ENCODE measurements at places on chromosomes 5 and 9.
A peak's percentile ranks its signal among the peaks of the same experiment; 100 is the strongest.

- DNase-seq = no peak
These were observed 96.2 kb upstream of the ARAP3 start for GRCh38 chr5:141778206-141778605.

GRCh38 chr5:81800797-81801196 is 49.9 kb upstream of the SSBP2 start:
- DNase-seq = no peak

DNA sequence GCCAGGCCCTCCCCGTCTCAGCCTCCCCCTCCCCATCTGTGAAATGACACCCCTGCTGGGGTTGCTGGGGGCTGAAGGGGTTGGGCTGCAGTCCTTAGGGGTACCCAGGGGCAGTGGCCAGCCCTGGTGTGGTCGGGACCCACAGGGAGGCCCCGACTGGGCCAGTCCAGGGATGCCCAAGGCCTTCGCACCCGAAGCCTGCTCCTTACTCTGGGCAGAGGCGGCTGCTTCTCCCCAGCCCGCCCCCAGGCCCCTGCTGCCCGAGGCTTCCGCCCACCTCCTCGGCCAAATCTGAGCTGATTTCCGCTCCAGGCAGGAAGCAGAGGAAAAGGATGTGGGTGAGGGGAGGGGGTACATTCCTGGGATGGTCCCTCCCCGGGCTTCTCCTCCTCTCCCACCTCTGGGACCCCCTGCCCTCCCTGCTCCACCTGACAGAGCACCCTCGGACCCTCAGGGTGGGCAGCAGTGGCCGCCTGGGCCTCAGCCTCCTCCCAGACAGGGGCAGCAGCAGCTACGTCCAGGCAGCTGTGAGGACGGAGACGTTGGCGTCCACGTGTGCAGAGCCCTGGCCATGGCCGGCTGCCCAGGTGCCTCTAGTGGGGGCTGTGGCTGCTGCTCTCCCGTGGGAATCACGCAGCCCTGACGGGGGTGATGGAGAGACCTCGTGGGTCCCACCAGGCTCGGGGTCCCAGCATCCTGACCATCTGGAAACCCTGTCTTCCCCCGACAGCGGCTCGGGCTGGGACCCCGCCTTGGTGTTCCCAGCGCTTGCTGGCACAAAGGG is 4.2 kb upstream of the NRARP start:
- no peak for DNase-seq

DNA sequence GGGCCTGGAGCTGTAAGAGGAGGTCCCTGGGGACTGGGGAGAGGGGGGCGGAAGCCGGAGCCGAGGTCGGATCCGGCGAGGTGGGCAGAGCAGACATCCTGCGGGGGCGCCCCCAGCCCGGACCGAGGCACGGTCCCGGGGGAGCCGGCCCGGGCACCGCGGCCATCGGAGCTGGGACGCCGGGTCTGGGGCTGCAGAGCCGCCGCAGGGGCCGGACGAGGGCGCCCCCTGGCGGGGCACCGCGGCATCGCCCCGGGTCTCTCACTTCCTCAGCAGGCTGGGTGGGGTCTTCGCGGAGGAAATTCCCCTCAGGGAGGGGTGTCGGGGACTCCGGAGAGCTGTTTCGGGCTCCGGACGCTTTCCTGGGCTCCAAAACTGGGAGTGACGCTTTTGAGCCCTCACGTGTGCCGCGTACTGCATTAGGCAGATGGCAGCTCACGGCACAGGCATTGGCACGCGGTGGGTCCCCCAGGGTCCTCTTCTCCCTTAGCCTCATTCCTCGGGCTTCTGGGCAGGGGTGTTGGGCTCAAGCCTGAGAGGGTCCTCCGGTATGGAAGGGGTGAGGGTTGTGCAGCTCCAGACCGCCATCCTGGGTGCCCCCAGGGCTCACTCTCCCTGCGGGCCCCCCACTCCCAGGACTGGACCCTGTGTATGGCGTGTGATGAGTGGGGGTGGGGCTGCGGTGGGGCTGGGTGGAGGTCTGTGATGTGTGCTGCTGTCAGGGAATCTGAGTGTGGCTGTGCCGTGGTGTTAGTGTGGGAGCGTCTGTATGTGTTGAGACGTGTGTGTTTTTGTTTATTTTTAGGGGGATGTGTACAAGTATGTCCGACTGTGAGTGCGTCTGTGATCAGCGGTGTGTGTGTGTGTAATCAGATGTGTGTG is 29.6 kb downstream of the LHX2 start:
- DNase-seq = no peak

- no peak for DNase-seq
These were observed 23.5 kb upstream of the SUSD1 start for GRCh38 chr9:112198646-112199045.

- DNase-seq = no peak
These were observed 607 bp upstream of the HNRNPAB start for GRCh38 chr5:178203670-178204181.

DNA sequence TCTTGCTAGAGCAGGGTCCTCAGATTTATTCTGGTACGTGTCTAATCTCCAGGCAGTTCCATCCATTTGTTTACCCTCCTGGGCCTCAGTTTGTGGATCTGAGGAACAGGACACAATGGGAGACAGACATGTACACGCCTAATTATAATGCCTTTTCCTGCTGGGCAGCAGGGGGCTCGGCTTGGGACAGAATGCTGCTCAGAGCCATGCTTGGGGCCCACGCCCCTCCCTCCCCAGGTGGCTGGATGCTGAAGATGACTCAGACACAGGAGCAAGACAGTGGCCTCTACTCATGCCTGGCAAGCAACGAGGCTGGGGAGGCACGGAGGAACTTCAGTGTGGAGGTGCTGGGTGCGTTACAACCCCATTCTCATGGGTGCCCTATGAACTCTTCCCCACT is 72.7 kb upstream of the ASS1 start:
- DNase-seq = no peak

DNA sequence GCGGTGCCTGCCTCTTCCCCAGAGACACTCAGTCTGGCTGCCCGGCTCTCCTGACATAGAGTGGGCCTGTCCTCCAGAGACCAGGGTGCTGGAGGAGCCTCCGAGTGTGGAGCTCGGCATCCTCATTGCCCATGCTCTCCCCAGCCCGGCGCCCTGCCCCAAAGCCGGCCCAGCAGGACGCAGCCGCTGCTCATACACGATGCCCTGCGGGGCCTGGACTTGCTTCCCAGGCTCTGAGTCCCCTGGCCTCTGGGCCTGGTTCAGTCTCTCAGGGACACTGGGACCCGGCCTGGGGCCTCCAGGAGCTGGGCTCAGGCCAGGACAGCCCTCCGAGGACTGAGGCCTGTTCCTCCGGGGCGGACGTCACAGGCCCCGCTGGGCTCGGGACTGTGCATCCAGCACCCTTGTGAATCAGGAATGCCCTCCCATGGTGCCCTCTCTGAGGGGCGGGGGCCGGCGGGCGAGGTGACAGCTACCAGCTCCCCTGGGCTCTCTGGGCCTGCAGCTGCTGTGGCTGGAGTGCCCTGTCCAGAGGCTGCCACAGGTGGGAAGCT is 23.2 kb downstream of the TPPP start:
- no peak for DNase-seq

DNA sequence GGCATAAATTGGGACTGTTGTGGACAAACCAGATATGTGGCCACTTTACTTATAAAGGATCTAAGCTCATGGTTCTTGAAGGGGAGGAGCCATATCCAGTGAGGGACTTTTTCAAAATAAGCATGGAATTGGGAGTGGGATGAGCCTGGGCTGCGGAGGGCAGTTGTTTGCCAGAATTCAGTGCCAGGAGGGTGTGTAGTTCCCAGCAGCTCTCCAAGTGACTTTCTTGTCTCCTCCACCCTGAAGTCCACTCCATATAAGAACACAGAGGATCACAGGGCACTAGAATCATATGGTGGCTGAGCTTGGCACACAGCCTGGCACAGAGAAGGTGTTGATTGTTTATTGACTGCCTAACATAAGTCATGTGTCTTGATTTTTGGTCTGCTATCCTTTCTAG is 121.1 kb downstream of the CAVIN4 start:
- DNase-seq = no peak

- no peak for DNase-seq
These were observed 4.5 kb downstream of the ZNF608 start for GRCh38 chr5:124741711-124742496.

- DNase-seq = no peak
These were observed 19.2 kb upstream of the ANKRD18A start for GRCh38 chr9:38639577-38639940.

DNA sequence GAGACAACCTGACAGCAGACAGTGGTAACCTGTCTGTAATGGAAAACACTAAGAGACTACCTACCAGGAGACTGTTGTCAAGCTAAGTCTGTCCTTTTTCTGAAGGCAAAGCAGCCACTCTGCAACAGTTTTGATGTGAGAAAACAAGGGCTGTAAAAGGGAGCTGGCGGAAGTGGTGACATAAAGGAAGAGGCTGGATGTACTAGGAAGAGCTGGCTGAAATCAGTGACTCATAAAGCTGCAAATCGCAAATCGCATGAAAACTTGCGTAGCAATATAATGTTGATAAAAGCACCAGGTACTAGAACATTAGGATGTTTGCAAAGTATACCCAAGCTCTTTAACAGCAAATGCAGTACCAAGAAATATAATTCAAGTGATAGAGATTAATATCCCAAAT is 1.4 kb downstream of the NSUN2 start:
- DNase-seq = no peak

GRCh38 chr9:20512636-20513035 is 109.7 kb downstream of the MLLT3 start:
- DNase-seq = no peak

GRCh38 chr5:55022450-55022849 is 1.6 kb upstream of the GZMK start:
- DNase-seq = no peak

DNA sequence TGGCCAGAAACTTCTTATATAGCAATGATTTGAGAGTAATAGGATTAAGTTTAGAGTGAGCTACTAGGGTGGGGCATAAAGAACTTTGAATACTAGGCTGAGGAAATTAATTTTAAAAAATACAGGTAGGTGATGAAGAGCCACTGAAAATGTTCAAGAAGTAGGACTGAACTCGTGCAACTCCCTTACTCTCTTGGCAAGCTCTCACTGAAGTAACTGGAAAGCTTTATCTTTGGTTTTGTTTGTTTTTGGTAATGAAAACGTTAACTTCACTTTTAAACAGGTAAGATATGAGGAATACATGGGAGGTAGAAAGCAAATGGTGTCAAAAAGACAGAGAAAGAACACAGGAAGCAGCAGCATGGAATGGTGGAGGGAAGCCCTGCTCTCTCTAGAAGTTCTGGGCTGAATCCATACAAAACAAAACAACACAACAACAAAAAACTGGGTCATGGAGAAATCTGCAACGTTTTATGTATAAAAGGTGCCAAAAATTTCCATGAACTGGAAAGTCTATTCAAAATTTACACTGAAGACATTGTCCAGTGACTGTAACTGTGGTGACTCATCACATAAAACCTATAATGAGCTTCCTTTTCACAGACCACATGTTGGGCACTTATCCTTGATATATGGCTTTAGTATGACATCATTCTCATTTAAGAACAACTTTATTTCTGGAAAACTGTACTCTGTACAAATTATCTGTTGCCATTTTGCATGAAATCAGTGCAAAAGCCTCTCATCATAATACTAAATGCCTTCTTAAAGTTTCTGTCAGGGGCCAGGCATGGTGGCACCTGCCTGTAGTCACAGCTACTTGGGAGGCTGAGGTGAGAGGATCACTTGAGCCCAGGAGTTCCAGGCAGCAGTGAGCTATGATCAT is 91.2 kb upstream of the CHD1 start:
- DNase-seq = no peak

GRCh38 chr5:175535796-175536195 is 57.4 kb downstream of the SFXN1 start:
- no peak for DNase-seq

DNA sequence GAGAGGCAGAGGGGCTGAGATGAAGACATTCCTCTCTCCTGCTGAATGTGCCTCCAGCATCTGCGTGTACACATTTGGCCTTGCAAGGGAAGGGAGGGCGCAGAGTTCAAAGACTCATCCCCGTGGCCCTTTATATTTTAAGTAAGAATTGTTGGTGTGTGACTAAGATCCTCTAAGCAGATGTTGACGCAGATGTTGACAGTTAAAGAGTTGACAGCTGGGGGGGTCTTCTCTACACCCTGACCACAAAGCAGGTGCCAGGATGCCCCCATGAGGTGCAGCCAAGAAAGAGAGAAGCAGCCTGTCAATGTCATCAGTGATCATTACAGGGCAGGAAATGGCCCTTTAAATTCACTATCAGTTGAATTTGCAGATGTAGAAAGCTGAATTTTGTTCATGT is 262.9 kb downstream of the IRX1 start:
- DNase-seq = no peak

- DNase-seq = no peak
These were observed 10.6 kb upstream of the GPX8 start for GRCh38 chr5:55149308-55149795.

- DNase-seq = no peak
These were observed 205.2 kb upstream of the EDIL3 start for GRCh38 chr5:84589926-84590325.

DNA sequence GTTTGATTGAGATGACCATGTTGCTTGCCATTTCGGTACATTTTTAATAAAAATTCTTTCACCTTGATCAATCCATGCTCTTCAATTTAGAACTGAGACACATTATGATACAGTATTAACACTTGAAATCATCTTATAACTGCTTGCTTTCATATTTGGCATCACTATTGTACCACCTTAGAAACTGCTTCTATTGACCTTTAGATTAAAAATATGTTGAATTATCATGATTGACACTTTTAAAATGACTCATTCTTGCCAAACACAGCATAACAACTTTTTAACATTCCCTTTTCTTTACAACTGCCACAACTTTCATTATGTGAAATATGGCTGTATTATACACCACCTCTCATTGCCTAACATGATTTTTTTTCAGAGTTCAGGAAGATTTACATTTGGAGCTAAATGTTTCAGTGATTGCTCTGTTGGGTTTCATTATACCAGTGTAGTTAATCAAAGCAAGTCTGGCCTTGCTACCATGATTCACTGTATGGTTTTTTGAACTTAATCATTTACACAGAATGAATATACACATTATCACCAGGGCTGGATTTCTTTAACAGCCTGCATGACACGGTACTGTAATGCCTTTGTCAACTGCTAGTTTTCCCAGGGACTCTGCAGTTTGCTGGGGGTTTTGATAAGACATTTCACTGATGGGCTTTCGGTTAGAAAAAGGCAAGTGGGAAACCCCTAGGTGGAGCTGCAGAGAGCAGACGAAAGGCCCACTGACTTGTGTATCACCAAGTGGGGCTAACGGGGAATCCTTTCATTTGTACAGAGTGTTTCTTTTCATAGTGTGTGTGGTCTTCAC is 93.6 kb upstream of the TLE4 start:
- DNase-seq = no peak

DNA sequence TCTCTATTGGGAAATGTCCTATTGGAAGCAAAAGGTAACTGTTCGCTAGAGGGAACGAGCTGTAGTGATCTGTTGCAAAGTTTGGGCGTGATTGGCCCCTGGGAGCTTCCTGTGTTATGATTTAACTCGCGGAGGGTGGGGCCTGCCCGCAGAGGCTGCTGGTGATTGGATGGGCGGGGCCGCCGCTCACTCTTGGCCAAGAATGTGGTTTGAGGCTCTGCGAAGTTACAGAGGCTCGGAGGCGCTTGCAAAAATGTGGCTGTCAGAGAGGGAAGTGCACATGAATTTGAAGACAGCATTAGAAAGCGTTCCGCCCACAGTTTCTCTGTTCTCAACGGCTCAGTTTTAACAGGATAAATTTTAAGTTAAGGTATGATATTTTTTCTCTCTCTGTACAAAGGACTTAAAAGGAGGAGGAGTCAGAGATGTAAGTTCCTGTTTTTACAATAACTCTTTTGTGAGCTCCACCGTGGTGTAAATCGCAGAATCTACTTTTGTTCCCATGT is 46.9 kb downstream of the CNTRL start:
- DNase-seq = peak; percentile 87

- no peak for DNase-seq
These were observed 11.9 kb downstream of the FAM240B start for GRCh38 chr9:38707885-38708637.

- no peak for DNase-seq
These were observed 64.1 kb downstream of the SEMA4D start for GRCh38 chr9:89433826-89434225.
